ENCODE measurements at places on chromosomes 1 and 21. TPM values are rescaled to one million over a fixed set of nuclear protein-coding genes. Genes with fewer than 3 reads are reported as not detected.

- no peaks in the 10 kb centered on the region for H3K27me3 ChIP-seq
- no peak for DNase-seq
- H3K4me3 ChIP-seq, result no peak overlapping the region
- peaks cover 14% of the 10 kb centered on the region for H3K4me1 ChIP-seq
- no peak overlapping the region for H3K27ac ChIP-seq
- peaks cover 35% of the 10 kb centered on the region for H3K36me3 ChIP-seq
Observed at GRCh38 chr1:1819762-1820161, 41.5 kb upstream of the NADK start.

DNA sequence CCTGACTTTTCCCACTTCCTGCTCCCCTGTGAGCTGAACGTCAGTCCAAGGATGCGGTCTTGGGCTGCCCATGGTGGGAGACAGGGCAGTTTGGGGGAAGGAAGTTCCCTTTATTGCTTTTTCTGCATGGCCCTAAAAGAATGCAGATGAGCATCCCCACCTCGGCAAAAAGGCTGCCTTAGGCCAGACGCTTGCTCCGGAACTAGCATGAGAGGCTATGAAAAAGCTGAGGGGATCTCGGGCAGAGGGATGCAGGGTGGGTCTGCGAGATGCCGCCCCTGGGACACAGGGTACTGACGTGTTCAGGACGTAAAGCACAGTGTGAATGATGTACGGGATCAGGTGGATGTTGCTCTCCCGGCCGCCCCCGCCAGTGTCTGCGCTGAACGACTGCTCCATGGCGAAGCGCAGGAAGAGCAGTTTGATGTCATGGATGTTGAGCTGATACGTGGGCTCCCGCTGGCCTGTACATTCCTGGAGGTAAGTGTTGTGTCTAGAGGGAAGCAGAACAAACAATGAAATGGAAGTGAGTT lies 125.8 kb downstream of the UBR4 start:
- peaks cover 45% of the 10 kb centered on the region for H3K36me3 ChIP-seq
- H3K4me1 ChIP-seq, result peaks cover 14% of the 10 kb centered on the region
- H3K27me3 ChIP-seq, result no peaks in the 10 kb centered on the region
- H3K4me3 ChIP-seq, result no peak overlapping the region

GRCh38 chr21:25186273-25186672 lies 421.0 kb downstream of the MRPL39 start:
- DNase-seq, result no peak
- H3K4me3 ChIP-seq, result no peak overlapping the region
- H3K4me1 ChIP-seq, result no peaks in the 10 kb centered on the region
- no peaks in the 10 kb centered on the region for H3K36me3 ChIP-seq

DNA sequence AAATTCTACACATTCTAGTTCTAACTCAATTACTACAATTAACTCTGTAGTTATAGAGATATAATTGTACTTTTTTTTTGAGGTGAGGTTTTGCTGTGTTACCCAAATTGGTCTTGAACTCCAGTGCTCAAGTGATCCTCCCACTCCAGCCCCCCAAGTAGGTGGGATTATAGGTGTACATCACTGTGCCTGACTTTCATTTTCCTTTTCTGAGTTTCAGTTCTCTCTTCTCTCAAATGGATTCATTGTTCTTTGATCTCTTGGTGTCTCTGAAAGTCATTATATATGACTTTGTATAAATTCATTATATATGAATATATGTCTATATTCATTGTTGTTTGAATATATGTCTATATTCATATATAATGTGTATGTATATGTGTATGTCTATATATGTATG lies 74.0 kb upstream of the GALNT2 start:
- no peaks in the 10 kb centered on the region for H3K36me3 ChIP-seq
- no peak for DNase-seq
- no peak overlapping the region for H3K4me3 ChIP-seq
- no peak overlapping the region for H3K27ac ChIP-seq

GRCh38 chr1:202580619-202581018 lies 129.6 kb downstream of the SYT2 start:
- H3K27me3 ChIP-seq, result no peaks in the 10 kb centered on the region
- DNase-seq, result no peak
- H3K4me3 ChIP-seq, result no peak overlapping the region
- no peaks in the 10 kb centered on the region for H3K36me3 ChIP-seq
- no peaks in the 10 kb centered on the region for H3K4me1 ChIP-seq
- no peak overlapping the region for H3K27ac ChIP-seq

DNA sequence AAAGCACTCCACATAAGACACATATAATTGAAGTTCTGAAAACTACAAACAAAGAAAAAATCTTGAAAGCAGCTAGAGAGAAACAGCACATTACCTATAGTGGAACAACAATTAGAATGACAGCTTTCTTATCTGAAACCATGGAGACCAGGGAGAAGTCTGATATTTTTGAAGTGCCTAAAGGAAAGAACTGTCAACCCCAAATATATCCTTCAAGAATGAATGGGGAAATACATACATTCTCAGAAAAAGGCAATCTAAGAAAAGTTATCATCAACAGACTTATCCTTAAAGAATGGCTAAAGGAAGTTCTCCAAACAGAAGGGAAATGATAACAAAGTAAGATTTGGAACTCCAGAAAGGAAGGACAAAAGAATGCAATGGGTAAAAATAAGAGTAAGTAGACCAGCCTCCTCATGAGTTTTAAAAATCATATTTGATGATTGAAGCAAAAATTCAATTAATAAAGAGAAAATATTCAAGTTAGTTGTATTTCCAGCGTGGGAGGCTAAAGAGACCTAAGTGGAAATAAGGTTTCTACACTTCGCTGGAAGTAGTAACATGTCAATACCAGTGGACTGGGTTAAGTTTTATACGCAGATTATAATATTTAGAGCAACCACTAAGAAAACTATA lies 170.8 kb upstream of the SAMSN1 start:
- no peaks in the 10 kb centered on the region for H3K27me3 ChIP-seq
- DNase-seq, result no peak
- H3K27ac ChIP-seq, result no peak overlapping the region
- H3K4me1 ChIP-seq, result no peaks in the 10 kb centered on the region
- H3K4me3 ChIP-seq, result no peak overlapping the region

- H3K36me3 ChIP-seq, result no peaks in the 10 kb centered on the region
- peaks cover 2% of the 10 kb centered on the region for H3K4me1 ChIP-seq
- peaks cover 7% of the 10 kb centered on the region for H3K27me3 ChIP-seq
- DNase-seq, result no peak
- no peak overlapping the region for H3K27ac ChIP-seq
Observed at GRCh38 chr1:25748531-25749205, 51.3 kb upstream of the SELENON start.

- DNase-seq, result peak; percentile 79
- H3K4me1 ChIP-seq, result peaks cover 11% of the 10 kb centered on the region
Observed at GRCh38 chr21:42145569-42146272, 73.2 kb upstream of the ABCG1 start.

Gene TMEM82
- total RNA-seq, result not detected

Gene S100A9
- not detected for total RNA-seq

Gene SIPA1L2
- total RNA-seq, result 0.41 TPM

Gene CYP4A11
- not detected for total RNA-seq
